ENCODE measurements at places on chromosomes 2 and 18. TPM values are rescaled to one million over a fixed set of nuclear protein-coding genes. Genes with fewer than 3 reads are reported as not detected.

Gene CCDC74B
- total RNA-seq, result 2.8 TPM

GRCh38 chr2:70779491-70779890 is 11.0 kb downstream of the FIGLA start:
- no peak for DNase-seq

DNA sequence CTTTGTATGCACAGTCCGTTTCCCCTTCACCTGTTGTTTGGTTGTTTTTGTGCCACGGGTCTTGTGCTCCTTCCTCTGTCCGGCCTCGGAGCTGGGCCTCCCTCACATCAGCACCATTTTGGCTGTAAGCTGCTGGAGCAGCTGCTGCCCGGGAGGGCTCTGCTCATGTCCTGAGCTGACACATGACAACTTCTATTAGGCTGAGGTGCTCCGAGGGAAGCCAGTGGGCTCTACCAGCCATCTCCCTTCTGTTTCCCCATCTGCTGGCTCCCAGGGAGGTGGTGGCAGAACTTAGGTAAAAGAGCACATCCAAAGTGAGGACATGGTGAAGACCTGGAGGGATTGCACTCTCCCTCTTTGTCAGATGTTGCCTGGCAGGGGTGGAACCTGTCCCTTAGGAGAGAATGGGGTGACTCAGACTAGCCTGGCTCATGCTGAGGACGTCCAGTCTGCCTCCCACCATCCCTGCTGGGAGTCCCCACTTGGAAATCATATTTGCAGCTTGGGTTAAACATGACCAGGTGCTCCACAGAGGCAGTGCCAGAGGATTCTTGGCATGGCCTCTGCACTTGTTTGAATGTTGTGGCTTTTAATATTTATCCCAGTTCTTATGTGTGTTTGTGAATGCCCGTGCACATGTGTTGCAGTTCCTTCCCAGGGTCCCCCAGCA is 49.8 kb upstream of the TNP1 start:
- no peak for DNase-seq

DNA sequence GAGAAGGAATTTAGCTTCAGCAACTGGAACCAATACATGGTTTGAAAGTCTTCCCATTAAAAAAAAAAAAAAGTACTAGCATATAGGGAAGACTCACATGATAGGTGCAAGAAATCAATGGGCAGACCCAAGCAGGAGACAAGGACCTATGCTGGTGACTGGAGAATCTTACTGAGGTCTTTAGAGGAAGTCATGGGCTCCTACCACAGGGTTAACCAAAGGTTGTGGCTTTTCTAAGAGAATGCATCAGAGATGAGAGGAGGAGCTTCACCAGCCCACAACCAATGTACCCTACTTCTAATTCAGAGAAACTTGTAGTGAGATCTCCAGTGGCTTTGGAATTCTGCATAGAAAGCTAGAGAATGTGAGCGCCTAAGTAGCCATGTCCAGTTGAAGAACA is 207.4 kb downstream of the NCKAP5 start:
- DNase-seq, result no peak

DNA sequence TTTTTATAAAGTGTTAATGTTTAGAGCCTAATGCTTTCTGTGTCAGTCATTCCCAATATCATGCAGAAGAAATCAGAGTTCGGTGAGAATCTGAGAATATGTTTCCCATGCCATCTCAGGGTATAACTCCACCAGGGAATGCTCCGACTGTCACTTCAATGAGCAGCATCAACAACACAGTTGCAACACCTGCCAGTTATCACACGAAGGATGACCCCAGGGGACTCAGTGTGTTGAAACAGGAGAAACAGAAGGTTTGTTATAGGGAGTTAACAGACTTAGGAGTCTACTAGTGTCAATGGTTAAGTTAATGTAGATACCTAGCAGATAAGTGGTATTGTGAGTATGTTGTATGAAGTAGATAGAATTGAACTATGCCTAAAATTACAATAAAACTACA is 31.0 kb downstream of the VAPA start:
- DNase-seq, result no peak

Gene FAM117B
- 17.7 TPM for total RNA-seq

GRCh38 chr2:240898108-240898730 is 2.3 kb upstream of the MAB21L4 start:
- DNase-seq, result no peak

GRCh38 chr2:41877114-41877678 is 170.6 kb upstream of the PKDCC start:
- no peak for DNase-seq

DNA sequence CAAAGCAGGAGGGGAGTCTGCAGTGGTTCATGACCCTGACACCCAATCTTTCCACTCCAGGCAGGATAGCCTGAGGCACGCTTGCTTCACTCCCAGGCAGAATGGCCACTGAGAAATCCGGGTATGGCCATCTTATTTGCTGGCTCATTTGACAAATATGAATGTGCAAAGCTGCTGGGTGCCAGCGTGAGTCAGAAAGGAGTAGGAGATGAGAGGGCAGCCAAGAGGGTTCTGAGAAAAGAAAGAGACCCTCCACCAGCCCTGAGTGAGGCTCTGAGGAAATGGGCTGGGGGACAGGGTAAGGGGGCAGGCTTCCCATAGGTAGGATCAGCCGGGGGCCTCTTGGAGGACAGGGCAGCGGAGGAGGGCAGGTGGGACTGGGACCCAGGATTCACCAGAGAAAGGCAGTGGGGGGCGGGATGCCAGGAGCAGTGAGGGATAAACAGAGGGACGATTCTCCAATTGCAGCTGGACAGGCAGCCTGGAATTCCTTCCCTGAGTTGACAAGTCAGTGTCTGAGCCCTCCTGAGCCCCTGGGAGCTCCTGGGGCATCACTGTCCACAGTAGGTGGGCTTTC is 15.2 kb downstream of the RAMP1 start:
- DNase-seq, result peak; percentile 44

Gene KCNIP3
- total RNA-seq, result not detected

Gene APLF
- total RNA-seq, result 2.1 TPM

DNA sequence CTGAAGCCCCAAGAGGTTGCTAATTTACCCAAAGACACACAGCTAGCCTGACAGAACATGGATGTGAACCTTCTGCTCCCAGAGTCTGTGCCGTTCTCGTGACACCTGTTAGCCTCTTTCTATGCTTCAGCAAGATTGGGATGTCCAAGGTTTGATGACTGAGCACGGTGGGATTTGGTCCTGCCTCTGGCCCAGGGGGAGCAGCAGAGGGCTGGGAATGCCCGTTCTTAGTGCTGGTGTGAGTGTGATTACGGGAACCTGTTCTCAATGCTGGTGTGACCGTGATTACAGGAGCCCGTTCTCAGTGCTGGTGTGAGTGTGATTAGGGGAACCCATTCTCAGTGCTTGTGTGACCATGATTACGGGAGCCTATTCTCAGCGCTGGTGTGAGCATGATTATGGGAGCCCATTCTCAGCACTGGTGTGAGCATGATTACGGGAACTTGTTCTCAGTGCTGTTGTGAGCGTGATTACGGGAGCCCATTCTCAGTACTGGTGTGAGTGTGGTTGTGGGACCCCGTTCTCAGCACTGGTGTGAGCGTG is 67.3 kb upstream of the SNTG2 start:
- no peak for DNase-seq

DNA sequence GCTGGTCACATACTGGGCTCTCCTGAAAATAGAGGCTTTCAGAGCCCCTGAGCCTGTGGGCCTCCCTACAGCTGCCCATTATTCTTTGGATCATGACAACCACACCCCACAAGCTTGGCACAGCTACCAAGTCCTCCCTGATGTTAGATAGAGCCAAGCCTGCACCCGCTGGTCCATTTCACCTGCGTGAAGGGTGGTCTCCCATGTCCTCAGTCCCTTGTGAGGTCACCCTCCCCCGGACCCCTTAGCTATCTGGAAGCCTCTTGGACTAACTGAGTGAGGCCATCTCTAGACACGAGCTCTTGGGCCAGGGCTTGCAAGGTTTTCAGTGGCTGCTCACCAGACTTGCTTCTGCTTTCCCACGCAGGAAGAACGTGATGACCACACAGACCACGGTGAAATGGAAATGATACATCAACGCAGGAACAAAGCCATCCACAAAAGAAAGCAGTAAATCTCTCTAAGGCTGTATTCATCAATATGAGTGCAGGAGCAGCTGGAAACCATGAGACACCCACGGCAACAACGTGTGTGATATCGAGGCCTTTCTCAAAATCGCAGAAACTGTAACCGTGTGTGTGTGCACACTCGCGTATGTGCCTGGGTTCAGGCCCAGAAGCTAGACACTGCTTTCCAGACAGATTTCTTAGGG is 10.1 kb upstream of the MAL start:
- no peak for DNase-seq

GRCh38 chr2:156704617-156705016 is 268.4 kb downstream of the GPD2 start:
- DNase-seq, result no peak

GRCh38 chr2:113376253-113376912 is 61.1 kb upstream of the ZNG1B start:
- DNase-seq, result no peak

DNA sequence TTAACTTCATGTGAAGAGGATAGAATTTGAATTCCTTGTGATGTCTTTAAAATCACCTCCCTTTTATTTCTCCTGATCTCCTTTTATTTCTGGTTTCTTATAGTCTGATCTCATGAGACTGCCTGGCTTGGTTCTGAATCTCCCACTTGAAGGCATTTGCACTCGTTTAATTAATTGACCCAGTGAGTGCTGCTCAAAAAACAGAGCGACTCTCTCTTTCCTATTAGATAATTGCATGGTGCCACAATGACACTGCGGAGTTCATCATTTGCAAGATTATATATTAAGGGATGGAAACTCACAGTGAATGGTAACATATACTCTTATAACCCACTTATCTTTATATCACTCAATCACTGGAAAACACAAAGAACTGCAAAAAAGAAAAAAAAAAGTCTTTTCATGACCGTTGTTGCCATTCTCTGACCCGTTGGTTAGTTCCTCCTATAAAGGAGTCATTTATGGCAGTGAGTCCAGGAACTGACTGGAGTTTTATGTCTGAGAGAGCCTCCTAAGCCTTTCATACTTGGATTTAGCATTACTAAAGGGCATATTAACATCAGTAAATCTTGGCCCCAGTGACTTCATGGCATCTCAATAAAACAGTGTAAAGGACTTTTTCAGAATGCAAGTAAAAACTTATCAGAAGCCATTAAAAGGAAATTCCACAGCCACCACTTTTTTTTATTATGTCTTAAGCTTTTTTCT is 103.3 kb upstream of the EPHA4 start:
- no peak for DNase-seq

DNA sequence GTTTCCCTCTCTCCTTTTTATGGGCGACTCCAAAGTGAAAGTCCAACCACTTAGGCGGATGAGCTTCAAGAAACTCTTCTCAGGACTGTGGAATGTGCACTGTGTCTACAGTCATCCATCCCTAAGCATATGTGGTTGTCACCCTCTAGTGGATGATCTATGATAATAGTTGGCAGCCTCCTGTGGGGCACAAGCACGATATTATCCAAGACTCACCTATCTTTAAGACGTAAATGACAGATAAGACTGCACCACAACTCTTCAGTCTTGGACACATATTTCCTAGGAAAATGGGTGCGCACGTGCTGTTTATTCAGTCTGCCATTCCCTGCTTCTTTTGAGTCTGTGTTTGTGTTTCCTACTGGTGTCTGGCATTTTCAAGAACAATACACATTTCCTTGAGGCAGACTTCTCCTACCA is 145.5 kb upstream of the CTAGE1 start:
- DNase-seq, result no peak

Gene FTCDNL1
- total RNA-seq, result 3.9 TPM

DNA sequence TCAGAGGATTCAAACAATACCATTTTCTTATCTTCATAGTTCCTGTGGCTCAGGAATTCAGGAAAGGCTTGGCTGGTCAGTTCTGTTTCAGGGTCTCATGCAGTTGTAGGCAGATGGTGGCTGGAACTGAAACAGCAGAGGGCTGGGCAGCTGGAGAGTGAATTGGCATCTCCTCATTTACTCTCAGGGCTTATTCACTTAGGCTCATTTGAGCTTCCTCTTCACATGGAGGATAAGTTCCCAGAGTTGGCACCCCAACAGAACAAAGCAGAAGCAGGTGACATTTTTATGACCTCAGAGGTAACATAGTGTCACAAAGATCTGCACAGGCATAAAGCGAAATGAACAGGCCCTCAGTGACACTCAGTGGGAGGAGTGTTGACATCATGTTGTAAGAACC is 66.1 kb downstream of the RBBP8 start:
- no peak for DNase-seq

GRCh38 chr2:235836491-235836911 is 331.7 kb downstream of the GBX2 start:
- DNase-seq, result no peak

DNA sequence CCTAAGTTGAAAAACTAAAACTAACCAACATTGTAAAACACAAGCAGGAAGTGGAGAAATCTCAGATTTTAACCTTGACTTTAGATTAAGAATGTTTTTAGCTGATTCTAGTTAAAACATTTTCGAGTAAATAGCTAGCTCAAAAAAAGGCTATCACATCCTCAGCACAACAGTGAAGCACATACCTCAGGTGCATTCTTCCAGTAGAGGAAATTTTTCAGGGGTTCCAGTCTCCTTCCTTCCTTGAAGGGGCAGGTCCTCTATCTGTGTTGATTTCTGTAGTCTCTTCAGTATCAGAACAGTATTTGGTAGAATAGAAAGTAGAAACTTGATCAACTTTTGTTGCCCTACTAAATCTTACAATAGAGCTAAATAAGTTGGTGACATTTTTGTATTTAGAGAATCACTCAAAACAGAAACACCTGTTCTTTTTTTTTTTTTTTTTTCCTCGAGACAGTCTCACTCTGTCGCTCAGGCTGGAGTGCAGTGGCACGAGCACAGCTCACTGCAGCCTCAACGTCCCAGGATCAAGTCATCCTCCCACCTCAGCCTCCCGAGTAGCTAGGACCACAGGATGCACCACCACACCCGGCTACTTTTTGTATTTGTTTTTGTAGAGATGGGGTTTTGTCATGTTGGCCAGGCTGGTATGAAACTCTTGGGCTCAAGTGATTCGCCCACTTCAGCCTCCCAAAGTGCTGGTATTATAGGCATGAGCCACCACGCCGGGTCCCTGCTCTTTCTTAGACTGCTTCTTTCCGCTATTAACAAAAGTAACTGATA is 6.9 kb upstream of the GPR155 start:
- DNase-seq, result no peak

Gene FZD7
- total RNA-seq, result 0.30 TPM

GRCh38 chr2:132977812-132978529 is 308.0 kb upstream of the LYPD1 start:
- DNase-seq, result no peak

Gene NAT8
- total RNA-seq, result not detected

Gene IL1F10
- not detected for total RNA-seq

Gene EMILIN1
- 0.78 TPM for total RNA-seq

DNA sequence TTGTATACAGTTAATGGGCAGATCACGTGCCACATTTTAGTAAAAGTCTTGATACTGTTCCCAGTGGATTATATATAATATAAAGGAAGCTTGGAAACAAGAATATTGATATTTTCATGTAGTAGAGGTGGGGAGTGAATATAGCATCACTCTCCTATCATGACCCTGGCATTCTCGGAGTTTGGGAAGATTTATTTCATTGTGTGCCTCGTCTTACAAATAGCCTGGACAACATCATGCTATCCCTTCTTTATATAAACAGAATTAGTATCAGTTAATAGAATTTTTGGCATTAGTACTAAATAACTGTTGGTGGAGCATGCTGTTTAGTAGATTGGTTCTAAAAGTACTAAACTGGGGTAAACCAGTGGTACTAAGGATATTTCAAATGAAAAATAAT is 212.0 kb upstream of the BOD1L2 start:
- DNase-seq, result no peak

- no peak for DNase-seq
Measured at GRCh38 chr2:128360711-128361110, 42.0 kb upstream of the HS6ST1 start.
